OCI-M1 (cell line): ENCODE measurements at places on chromosomes 4 and X.

DNA sequence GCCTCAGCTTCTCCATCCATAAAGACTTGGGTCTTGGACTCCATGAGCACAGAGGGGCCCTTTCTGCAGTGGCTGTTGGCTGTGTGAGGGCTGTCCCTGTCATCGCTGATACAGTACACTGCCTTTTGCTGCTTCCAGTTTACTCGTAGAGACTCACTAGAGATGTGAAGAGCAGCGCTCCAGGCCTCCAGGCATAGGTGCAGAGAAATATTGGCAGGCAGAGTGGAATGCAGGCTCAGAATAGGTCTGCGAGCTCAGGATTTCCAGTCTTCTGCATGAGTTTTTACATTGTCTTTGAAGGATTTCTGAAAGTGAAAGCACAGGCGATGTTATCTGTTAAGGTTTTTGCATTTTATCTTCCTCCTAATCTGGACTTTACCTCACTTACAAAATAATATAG lies 97.4 kb downstream of the AASDH start:
- peak; percentile 3 for DNase-seq

- no peak for DNase-seq
Measured at GRCh38 chr4:123120473-123120872, 198.1 kb upstream of the NUDT6 start.

DNA sequence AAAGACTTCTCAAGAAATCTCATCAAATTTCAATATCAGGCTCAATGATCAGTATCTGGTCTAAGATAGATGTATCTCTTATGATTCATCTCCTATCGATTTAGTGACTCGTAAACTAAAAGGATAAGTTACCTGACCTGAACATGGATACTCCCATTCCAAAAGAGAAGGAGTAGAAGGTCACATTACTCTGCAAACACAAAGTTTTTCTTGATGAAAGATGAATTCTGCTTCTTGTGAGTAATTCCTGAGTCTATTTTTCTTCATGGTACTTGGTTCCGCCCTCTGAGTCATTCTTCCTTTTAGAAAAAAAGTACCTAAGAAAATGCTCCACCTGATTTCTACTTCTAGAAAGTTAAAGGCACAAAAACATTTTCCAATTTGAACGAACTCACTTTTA lies 223.1 kb upstream of the SLIT2 start:
- DNase-seq = no peak

GRCh38 chr4:144627663-144628076 lies 18.3 kb upstream of the HHIP start:
- DNase-seq = no peak

- DNase-seq = peak; percentile 13
Measured at GRCh38 chr4:102858828-102859464, 9.8 kb upstream of the CISD2 start.
